ENCODE measurements at places on chromosomes 11 and 22.

DNA sequence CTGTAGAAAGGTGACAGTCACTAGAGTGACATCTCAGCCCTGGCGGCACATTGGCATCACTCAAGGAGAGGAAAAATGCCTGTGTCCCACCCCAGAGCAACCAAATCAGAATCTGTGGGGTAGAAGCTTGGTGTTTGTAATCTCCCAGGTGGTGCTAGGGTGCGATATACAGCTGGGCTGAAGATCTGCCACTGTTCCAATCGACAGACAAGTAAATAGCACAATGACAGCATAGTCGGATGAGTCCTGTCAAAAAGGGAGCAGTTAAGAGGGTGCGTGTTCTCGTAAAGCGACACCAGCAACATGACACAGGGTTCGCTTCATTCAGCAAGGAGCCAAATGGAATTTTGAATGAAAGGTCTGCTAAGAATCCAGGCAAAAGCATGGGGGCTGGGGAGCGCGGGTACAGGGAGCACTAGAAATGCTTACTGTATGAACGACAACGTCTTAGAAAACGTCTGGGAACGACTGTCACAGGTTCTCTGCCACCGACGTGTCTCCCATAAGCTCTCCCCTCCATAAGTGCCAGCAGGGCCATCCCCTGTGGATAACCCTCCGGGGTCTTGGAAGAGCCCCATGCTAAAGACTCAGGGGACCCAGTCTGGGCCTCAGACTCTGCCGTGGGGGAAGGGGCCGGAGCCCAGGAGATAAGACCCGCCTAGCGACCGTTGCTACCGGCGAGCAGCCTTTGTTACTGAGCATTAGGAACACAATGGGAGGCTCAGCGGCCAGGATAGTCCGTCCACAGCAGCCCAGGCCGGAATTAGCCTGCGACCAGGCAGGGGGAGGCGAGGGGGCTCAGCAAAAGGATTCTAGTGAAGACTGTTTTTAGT is 20.8 kb downstream of the ADA2 start:
- DNase-seq: no peak

DNA sequence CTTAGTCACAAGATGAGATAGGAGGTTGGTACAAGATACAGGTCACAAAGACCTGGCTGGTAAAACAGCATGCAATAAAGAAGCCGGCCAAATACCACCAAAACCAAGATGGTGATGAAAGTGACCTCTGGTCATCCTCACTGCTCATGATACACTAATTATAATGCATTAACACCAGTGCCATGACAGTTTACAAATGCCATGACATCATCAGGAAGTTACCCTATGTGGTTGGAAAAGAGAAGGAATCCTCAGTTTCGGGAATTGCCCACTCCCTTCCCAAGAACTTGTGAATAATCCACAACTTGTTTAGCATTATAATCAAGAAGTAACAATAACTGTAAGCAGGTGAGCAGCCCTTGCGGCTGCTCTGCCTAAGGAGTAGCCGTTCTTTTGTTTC is 408.5 kb upstream of the RAG2 start:
- no peak for DNase-seq

- DNase-seq: no peak
Measured at GRCh38 chr11:78419327-78419726, 1.7 kb upstream of the GAB2 start.

GRCh38 chr22:37231406-37232139 is 12.5 kb downstream of the RAC2 start:
- DNase-seq: peak; percentile 70

DNA sequence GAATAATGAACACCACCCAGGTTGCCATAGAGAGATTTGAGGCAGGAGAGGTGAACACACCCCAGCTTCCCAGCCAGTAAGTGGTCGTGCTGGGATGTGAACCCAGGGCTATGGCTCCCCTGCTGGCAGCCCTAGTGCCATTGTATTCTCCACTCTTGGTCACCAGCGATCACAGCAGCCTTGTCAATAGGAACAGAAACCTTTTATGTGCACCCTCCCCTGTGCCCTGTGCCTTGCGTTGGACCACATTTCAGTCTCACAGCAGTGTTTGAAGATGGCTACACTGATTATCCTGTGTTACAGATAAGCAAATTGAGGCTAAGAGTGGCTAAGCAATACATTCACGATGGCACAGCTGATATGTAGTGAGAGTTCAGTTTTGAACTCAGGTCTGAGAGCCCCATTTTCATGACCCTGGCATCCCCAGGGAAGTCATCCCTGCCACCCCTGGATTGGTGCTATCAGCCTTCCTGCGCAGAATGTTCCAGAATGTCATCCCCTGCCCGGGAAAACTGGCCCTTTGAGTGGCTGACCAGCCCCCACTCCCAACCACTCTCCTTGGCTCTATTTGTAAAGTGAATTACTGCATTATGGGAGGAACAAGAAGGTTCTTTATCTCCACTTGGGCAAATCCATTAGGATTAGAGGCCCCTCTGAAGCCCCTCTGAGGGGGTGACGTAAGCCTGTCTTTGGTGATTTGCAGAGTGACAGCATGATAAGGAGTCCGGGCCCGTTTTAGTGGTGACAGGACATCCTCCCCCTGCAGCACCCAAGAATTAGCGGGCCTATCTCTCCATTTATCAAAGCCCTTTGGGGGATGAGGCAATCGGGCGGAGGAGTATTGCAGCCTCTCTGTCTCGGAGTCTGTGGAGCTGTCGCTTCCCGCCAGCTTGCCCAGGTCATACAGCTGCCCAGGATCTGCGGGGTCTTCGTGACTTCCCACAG is 30.9 kb downstream of the SMIM38 start:
- DNase-seq: no peak

DNA sequence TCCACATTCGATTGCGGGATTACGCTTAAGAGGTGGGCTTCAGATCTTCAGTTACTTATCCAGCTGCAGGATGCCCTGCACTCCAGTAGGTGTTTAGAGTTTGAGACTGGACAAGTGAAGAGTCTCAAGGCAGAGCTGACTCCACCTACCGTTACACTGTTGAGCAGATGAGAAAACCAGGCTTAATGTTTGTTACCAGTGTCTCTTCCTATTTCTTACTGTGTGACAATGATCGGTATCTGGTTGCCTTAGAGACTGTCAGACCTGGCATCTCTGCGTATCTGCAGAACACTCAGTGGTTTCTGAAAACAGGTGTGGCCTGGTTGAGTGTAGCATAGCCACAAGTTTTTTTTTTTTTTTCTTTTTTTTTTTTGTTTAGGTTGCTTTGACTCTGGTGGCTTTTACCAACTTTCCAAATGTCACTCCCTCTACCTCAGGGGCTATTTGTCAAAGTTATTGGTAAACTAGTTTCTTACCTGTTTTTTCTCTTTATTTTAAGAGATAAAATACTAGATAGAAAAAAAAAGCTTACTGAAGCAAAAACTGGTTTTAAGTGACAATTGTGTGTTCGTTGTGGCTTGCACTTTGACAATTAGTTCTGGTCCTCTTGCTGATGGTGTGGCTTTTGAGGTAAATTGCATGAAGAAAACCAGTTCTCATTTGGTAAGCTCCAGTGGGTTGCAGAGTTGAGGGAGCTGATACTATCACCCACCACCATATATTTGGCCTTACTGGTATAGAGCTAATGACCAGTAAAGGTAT is 284.8 kb downstream of the ETS1 start:
- peak; percentile 67 for DNase-seq

DNA sequence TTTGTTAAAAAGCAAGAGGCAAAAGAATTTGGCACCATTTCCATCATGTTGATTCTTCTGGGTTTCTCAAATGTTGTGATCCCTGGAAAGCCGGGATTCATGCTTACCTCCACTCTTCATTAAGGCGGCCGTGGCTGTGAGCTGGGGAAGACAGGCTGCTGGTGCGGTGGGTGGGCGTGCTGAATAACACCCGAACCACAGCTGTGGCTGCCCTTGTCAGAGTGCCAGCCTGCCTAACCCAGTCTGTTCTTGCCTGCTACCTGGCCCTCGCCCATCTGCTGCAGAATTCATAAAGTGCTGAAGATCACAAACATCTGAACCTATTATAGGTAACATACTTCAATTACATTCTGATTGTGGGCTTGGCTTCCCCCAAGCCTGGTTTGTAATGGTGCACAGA is 95.8 kb upstream of the RCN1 start:
- no peak for DNase-seq
